ENCODE measurements at places on chromosomes 2 and 18.

DNA sequence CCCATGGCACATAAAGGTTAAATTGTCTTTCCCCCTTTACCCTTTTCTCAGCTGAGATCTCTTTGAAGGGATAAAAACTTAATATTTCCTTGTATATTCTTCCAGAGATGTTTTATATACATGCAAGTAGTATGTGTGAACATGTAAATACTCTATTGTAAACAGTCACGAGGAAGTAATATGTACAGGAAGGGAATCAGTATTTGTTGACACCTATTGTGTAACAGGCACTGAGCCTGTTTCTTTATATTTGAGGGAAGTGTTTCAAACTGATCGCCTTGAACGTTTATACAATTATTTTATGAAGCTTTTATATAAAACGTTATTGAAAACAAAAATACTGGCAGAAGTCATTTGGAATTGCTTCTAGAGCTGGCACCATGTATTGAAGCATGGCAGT, 13.2 kb downstream of the RALBP1 start:
- no peak for DNase-seq

GRCh38 chr2:179532863-179533278, 268.2 kb upstream of the SESTD1 start:
- no peak for DNase-seq

DNA sequence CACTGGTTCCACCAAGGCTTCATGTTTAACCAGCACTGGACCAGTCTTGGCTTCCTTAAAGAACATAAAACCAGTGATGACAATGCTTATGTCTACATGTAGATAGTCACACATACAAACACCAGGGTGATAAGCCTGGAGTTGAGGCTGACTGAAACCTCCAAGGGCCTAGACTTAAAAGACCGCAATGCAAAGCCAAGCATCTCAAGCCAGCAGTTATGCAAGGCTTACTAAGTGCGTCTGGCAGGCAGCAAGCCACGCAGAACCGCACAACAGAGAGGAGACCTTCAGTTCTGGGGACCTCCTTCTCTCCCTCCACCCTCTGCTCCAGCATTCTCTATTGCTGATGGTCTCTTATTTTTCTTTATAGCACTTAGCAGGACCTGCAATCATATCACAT, 63.2 kb upstream of the ACAA2 start:
- no peak for DNase-seq

- no peak for DNase-seq
These were observed 100.6 kb upstream of the FN1 start for GRCh38 chr2:215536510-215536909.

- DNase-seq, result no peak
These were observed 509.7 kb downstream of the ERBB4 start for GRCh38 chr2:212028798-212029394.

- DNase-seq, result no peak
These were observed 203.5 kb downstream of the ZFP36L2 start for GRCh38 chr2:43022896-43023295.

DNA sequence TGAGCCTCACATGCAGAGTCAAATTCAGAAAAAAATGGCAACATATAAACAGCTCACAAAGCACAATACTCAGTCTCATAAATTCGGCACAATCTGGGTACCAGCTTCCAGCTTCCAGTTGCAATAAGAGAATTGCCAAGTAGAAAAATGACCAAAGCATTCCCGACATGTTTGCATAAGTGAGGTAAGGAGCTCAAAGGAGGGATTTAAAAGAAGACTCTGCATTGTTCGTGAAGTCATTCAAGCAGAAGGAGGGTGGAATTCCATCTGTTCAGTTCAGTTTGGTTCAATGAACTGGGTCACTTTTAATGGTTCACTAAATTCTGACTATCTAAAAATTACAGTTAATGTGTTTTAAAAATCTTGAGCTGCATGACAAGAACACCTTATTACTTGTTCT, 106.7 kb upstream of the KLHL14 start:
- DNase-seq, result no peak

DNA sequence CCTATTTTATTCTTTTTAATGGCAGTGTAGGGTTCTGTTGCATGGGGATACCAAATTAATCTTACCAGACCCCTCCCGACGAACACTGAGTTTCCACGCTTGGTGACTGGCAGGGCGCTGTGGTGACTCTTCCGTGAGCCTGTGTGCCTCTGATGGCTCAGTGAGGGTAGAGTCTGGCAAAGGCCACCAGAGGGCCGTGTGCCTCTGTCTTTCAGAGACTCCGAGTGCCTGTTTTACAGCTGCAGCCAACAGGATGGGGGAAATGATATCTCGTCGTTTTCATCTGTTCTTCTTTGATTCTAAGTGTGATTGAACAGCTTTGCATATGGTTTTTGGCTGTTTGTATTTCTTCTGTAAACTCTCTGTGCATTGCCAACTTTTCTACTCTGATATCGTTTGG, 99.8 kb downstream of the ZNF236 start:
- peak; percentile 50 for DNase-seq

GRCh38 chr18:10262566-10262965, 191.9 kb upstream of the APCDD1 start:
- no peak for DNase-seq

- DNase-seq, result no peak
These were observed 100.0 kb downstream of the AQP4 start for GRCh38 chr18:26765498-26765897.

- no peak for DNase-seq
These were observed 2.8 kb upstream of the CFAP221 start for GRCh38 chr2:119541476-119541875.
